Fibroblast of the aortic adventitia (primary cell): ENCODE measurements at places on chromosomes 6 and 20. TPM values are rescaled to one million over a fixed set of nuclear protein-coding genes. Genes with fewer than 3 reads are reported as not detected.

The CRYBG1 gene
- 19.3 and 105 TPM in 2 replicates for total RNA-seq

The SENP6 gene
- total RNA-seq: 96.6 and 113 TPM in 2 replicates

The ASIP gene
- not detected in 2 replicates for total RNA-seq

The BPIFB2 gene
- not detected in 2 replicates for total RNA-seq

The SYNJ2 gene
- total RNA-seq: 15.2 and 73.6 TPM in 2 replicates

The ARFGEF3 gene
- 0.08 and 0.09 TPM in 2 replicates for total RNA-seq
